Stimulated activated CD4-positive, alpha-beta T cell treated with anti-CD3 and anti-CD28 coated beads, Interleukin-15, amount 100 ng/mL, for 1 hour (primary cell): ENCODE measurements at places on chromosomes 3 and 15.

DNA sequence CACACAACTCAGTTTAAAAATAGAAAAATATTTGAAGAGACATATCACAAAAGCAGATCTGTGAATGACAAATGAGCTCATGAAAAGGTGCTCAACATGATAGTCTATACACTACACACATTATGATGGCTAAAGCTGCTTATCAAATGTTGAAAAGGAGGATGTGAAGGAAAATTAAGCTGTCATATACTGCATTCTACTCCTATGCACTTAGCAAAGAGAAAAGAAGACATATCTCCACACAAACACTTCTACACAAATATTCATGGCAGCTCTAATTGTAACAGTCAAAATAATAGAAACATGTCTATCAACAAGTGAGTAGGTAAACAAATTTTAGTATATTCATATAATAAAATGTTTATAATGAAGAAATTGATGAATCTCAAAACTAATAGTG is 540.5 kb downstream of the PLOD2 start:
- no peak for DNase-seq

- DNase-seq, result no peak
Observed at GRCh38 chr15:80507131-80507530, 102.9 kb downstream of the ARNT2 start.

DNA sequence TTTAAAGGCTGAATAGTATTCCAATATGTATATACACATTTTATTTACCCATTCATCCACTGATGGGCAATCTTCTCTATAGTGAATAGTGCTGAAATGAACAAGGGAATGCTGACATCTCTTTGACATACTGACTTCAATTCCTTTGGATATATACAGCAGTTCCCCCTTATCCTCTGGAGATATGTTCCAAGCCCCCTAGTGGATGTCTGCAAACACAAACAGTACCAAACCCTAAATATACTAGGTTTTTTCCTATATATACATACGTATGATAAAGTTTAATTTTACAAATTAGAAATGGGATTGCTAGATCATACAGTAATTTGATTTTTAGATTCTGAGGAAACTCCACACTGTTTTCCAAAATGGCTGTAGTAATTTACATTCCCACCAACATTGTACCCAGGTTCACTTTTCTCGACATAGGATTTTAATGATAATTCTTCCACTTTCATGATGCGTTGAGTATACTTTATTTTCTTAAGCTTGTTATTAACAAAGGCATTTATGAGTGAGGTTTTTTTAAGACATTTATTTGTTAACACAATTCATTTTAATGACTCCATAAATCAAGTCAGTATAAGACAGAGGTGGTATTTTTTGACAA is 38.2 kb downstream of the VPS13C start:
- DNase-seq, result no peak

DNA sequence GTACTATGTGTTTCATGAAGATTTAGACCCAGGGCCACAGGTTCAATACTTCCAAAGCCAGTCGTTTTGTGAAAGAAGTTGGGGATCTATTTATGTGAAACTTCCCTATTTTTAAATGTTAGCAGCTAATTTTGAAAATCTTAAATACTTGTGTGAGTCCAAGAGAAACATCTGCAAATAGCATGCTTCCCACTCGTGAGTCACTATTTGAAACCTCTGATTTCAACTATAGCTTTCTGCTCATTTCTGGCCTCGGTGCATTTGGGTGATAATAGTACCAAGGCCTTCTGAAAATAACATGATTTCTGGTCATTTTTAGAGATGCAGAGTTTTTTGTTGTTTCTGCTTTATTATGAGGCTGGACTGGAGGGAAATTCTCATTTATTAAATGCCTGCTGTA is 110.0 kb downstream of the OPA1 start:
- DNase-seq, result no peak

DNA sequence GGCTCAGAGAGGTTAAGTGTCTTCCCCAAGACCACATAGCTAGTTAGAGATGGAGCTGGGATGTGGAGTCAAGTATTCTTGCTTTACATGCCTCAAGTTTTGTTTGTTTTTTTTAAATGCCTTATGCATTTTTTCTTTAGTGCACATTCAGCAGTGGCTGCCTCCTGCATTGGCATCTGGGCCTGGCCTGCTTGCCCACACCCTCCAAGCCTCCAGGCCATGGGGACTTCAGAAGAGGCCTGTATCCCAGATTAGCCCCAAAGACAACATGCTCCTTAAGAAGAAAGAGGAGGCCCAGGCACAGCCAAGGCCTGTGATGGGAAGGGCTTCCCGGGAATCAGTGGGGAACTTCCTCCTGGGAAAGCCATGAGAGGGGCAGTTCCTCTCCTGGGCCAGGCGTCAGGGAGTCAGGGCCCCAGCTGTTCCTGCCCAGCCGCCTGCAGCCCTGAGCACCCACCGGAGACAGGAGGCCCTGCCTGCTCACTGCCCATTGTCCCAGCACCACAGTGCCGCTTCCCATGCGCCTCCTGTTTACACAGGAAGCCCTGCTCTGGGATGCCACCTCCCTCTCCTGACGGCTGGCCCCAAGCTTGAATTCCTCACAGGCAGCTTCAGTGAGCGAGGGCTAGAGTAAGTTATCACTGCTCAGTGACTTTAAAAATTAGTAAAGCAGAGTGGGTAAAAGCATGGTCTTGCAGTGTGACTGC is 16.0 kb downstream of the FOXL2NB start:
- no peak for DNase-seq

DNA sequence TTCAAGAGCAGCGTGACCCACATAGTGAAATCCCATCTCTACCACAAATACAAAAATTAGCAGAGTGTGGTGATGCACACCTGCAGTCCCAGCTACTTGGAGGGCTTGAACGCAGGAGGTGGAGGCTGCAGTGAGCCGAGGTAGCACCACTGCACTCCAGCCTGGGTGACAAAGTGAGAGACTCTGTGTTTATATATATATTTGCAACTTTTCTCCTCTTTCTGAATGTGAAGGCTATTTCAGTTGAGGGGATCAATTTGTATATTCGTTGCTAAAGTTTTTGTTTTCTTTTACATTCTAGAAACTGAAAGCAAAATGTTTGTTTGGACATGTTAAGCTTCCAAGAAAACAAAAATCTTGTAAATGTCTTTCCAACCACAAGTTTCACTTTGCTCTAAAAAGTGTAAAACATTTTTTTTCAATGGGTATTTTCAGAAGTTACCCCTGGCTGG is 29.8 kb upstream of the FAM98B start:
- no peak for DNase-seq

- no peak for DNase-seq
Observed at GRCh38 chr15:49501586-49501985, 78.5 kb downstream of the FGF7 start.

GRCh38 chr3:13750731-13751130 is 129.1 kb downstream of the WNT7A start:
- DNase-seq, result no peak

GRCh38 chr3:64638981-64639481 is 48.8 kb downstream of the ADAMTS9 start:
- no peak for DNase-seq

- DNase-seq, result no peak
Observed at GRCh38 chr3:42803414-42804105, 730 bp downstream of the HIGD1A start.

- no peak for DNase-seq
Observed at GRCh38 chr3:60517134-60517533, 734.1 kb downstream of the FHIT start.

GRCh38 chr3:186959029-186959624 is 28.8 kb downstream of the ST6GAL1 start:
- no peak for DNase-seq

DNA sequence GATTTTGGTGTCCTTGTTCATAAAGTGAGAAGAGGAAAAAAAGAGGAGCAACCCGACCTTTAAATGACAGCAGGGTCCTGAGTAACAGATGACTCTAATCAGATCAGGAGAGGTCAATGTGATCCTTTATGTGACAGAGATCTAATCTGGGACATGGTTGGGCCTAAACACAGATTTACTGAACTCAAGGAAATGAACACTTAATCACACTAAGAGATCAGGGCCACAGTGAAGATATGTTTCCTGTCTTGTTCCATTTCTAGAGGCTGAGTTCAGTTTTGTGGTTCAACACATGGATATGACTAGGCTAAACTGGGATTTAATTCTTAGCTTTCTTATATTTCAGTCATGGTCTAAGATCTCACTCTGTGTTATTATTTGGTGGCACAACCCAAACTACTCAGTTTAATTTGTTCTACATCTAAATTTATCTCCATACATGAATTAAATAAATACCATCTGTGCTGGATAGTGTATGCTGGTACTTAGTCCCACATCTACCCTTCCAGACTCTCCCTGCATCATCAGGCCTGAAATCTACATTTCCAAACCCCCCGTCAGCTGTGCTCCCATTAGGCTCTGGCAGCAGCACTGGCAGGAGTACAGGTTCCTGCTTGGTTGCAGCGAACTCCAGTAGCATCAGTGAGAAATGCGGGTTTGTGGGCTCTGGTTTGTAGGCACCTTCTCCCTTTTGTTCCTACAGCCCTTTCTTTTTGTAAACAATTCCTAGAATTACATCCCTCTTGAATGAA is 22.6 kb downstream of the SFMBT1 start:
- DNase-seq, result no peak

DNA sequence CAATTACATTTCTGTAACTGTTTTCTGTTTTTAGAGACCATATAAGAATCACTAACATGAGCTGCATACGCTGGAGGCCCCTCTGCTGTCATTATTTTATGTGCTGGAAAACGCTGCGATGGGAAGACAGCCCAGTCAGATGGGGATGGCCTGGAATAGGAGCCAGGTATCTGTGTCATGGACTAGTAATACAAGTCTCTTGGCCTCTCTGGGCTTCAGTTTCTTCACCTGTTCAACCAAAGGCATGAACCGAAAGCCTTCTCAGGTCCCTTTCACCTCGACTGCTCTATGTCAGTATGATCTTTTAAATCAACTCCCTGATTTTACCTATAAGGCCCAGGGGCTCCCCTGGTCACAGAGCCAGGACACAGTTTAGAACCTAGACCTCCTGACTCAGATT is 14.6 kb upstream of the RFTN1 start:
- no peak for DNase-seq

GRCh38 chr15:35319354-35319753 is 226.6 kb downstream of the DPH6 start:
- no peak for DNase-seq

DNA sequence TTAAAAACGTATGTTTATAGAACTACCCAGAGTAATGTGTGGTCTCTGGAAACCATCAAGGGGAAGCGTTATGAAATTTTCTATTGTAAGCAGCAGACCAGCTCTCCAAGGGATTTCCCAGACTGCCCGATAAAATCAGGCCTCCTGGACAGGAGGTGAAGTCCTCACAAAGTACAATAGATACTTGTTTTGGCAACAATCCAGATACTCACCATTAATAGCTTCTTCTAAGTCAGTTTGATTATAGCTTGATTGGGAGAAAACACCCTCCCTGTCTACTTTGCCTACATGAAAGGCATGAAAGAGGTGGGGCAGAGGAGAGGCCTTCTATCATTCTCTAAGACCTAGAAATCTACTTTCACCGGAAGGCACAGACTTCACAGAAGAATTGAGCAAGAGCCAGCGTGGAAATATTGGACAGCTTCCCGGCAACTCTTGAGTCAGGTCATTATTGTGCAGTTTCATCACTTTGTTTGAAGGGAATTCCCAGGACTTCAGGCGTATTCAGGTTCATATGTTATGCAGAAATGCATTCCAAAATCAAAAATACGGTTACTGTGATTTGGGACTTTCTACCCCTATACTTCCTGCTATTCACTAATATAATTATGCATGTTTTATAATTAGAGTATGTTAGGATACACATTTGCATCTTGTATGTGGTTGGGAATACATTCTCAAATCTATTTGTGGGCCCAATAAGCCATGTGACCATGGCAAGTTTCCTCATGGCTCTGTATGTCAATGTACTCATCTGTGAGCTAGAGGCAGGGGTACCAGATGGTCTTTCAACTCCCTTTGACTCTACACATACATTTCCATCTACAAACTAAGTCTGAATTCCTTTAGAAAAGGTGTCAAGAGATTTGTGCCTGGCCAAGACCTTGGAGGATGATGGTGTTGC is 103.5 kb downstream of the CD47 start:
- no peak for DNase-seq

- DNase-seq, result no peak
Observed at GRCh38 chr3:49271047-49271446, 6.0 kb downstream of the C3orf62 start.

GRCh38 chr3:40337136-40338108 is 27.9 kb downstream of the EIF1B start:
- DNase-seq, result no peak

DNA sequence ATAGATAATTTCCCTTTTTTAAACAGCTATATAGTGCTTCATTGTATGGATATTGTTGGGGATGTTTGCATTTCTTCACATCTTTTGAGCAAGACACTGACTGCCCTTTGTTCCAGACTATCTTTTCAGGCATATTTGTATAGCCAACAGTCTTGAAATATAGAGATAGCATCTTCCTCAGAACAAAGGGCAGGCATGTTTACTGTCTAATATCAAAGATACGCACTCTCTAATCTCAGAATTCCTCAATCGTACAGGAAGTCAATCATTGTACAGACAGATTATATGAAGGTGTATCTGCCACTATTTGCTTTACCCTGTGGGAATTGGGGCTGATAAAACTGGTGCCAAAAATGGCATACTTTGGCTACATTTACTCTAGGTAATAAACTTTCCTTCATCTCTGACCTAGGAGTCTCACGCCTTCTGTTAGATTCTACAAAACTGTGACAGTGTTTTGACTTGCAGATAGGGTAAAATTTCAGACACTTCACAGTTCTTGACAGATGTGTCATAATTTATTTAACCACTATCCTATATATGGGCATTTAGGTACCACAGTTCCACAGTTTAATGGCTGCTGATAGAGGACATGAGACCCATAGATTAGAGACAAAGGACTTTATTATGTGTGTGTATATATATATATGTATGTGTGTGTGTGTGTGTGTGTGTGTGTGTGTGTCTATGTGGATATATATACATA is 321.0 kb downstream of the IGSF11 start:
- no peak for DNase-seq

- no peak for DNase-seq
Observed at GRCh38 chr15:25790000-25790660, 73.0 kb downstream of the ATP10A start.

DNA sequence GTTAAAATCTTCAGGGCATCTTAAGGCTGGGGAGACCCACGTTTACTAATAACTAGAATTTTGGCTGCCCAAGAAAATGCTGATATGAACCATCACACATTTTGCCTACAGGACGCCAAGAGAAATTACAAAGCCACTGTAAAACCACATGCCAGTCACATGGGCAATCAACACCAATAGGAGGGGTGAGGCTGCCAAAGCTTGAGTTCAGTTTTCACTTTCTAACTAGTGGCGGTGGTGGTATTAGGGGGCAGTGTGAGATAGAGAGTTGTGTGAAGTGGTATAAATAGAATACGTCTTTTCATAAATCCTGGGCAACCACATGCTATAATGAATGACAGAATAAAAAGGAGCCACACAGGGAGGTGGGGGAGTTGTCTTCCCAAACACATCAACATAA is 147.3 kb downstream of the WNT5A start:
- no peak for DNase-seq
